Lung microvascular endothelial cell (primary cell): ENCODE measurements at places on chromosomes 4 and X. TPM values are rescaled to one million over a fixed set of nuclear protein-coding genes. Genes with fewer than 3 reads are reported as not detected.

Gene FSTL5
- under 0.01 TPM in 1 of 2 replicates, not detected in the other for total RNA-seq

Gene F8A2
- not detected in 2 replicates for total RNA-seq

Gene AFF2
- total RNA-seq, result 0.20 and 0.22 TPM in 2 replicates

DNA sequence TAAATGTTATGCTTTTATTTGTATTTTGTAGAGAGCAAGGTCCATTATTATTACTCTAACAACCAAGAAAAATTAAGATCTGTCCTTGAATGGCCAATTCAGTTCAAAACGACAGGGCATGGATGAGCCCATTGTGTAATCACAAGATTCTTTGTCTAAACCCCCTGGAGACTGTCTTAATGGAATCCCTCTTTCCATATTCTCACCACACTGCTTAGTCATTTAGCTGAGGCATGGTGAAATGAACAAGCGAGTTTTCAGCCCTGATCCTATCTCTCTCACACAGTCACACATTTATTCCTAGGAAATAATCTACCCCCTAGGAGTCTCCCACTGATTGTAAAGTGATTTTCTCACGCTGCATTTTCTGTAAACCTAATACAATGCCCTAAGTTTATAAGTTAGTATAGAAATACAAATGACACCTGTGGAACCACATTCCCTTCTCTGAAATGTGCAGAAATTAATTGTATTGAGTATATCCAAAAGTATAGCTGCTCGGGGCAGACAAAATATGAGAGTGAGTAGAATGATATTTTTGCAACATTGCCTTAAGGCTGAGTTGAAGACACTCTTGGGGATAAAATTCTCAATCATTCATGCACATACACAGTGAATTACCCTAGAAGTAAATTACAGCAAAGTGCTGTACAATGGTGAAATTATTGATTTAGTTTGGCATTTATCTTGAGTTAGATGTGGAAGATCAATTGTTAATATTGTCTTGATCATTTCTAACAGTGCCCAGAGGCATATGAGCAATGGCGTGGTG lies 119.7 kb upstream of the PCDH7 start:
- no peak for DNase-seq

DNA sequence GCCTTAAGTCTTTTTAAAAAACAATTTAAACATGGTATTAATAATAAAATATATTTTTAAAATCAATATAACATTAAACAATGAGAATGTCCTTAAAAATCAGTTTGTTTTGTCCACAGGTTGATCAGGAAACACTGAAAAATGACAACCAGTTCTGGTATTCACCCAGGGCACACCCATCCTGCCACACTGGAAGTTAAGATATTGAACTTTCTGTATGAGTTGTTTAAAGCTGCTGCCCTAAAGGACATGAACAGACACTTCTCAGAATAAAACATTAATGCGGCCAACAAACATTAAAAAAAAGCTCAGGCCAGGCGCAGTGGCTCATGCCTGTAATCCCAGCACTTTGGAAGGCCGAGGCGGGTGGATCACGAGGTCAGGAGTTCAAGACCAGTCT lies 15.0 kb upstream of the HOPX start:
- no peak for DNase-seq

- DNase-seq, result no peak
Observed at GRCh38 chr4:2596611-2597010, 60.2 kb downstream of the FAM193A start.

- no peak for DNase-seq
Observed at GRCh38 chrX:102593367-102593766, 5.9 kb upstream of the ARMCX5 start.

- DNase-seq, result peak; percentile 65
Observed at GRCh38 chrX:19791562-19791961, 95.8 kb downstream of the SH3KBP1 start.

DNA sequence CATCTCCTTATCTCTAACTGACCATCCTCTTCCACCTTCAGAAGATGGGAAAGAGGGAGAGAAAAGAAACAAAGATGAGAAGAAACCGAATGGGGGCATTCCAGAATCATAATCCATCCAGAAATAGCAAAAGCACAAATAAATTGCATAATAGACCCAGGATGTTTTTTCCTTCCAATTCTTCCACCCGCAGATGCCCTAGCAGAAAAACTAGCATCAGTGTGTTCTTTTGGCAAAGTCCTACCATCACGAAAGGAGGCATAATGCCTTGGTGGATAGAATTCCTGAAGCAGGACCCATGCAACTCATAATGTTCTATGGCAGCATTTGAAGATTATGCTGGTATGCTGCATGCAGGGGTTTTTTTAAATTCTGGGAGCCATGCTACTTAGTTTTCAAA lies 279.2 kb downstream of the PPP3CA start:
- no peak for DNase-seq
